ENCODE measurements at places on chromosomes 16 and 17.

DNA sequence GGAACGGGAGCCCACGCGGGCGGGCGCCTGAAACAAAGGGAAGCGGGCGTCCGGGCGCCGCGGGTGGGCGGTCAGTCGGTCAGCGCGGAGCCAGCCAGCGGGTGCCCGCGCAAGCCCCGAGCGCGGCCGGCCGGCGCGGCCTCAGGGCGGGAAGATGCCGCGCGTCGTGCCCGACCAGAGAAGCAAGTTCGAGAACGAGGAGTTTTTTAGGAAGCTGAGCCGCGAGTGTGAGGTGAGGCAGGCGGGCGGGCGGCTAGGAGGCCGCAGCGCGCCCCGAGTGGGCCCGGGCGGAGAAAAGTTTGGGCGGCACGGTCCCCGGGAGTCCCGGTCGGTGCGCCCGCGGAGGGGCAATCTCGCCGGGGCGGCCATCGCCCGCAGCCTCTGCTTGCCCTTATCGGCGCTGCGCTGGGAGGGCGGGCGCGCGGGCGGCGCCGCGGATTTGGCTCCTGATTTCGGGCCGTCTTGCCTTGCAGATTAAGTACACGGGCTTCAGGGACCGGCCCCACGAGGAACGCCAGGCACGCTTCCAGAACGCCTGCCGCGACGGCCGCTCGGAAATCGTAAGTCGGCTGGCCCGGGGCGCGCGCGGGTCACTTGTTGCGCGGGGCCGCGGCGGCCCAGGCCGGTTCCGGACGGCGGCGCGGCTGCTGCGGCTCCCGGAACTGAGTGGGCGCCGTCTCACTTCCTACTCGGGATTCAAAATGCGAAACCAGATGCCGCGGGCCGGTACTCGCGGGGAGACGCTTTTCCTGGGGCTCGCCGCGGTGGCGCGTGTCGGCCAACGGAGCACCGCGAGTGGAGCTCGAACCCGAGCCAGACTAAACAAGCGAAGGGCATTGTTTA, 526 bp downstream of the CBFB start:
- DNase-seq: peak; percentile 38

DNA sequence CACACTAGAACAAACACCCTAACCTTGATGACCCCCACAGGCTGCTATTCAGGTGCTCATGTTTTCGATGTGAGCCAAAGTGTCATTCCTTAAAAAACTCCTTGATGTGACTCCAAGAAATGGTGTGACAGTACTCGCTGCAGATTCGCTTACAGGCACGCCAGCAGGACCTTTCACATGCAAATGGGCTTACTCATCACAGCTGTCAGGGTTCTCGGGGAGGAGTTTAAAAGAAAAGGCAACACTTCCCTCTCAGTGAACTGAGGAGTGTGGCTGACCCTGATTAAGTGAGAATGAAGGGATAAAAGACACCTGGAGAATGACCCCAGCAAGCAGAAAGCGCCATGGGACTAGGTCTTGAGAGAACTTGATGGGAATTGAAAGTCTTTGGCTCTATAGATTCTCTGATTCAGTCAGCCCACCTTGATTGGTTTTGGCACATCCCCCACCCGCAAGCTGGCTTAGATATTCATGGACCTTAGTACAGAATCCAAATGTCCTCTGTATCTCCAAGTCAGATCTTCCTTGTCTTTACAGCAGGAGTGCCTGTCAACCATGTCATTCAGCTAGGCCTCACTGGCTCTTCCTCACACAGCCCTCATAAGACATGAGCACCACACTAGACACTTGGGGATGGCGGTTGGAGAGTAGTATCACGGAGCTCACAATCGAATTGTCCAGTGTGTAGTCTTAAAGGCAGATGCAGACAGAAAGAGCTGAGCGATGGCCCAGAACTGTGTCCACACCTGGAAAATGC, 82.6 kb downstream of the HIC1 start:
- DNase-seq: no peak

GRCh38 chr17:60151355-60151754, 1.6 kb downstream of the CA4 start:
- DNase-seq: no peak

- DNase-seq: no peak
Measured at GRCh38 chr17:73827627-73828291, 183.5 kb upstream of the SDK2 start.

- DNase-seq: no peak
Measured at GRCh38 chr16:79271583-79271982, 329.0 kb downstream of the MAF start.

DNA sequence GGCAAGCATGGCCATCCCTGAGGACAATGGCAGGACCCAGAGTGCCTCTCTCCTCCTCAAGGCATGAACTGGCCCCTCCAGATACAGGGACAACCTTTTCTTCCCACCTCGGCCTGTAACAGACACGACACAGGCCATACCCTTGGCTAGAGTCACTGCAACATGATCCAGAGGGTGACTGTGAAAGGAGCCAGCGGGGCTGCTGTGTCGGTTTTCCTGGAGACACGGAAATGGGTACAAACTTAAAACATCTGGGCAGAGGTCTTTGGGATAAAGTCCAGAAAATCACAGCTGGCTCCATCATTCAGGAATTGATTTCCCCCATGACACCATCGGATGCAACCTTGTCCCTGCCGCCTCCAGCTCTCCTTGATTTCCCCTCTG, 5.3 kb downstream of the CEP295NL start:
- no peak for DNase-seq

DNA sequence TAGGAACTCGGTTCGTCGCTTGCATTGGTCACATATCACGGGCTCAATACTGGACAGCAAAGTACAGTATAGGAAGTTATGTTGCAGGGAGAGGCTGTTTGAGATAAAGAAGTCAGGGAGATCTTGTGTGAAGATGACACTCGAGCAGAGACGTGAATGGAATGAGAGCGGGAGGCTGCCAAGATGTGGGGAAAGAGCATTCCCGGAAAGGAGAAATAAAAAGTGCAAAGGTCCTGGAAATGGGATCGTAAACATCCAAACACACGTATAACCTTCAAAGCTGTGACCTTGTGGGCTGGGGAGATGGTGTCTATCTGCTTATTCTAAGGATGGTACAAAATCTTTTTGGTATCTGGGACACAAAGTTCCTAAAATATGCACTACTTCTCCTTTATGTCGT, 43.0 kb upstream of the MYOCD start:
- DNase-seq: no peak

- no peak for DNase-seq
Measured at GRCh38 chr17:40551091-40551878, 14.0 kb downstream of the CCR7 start.

DNA sequence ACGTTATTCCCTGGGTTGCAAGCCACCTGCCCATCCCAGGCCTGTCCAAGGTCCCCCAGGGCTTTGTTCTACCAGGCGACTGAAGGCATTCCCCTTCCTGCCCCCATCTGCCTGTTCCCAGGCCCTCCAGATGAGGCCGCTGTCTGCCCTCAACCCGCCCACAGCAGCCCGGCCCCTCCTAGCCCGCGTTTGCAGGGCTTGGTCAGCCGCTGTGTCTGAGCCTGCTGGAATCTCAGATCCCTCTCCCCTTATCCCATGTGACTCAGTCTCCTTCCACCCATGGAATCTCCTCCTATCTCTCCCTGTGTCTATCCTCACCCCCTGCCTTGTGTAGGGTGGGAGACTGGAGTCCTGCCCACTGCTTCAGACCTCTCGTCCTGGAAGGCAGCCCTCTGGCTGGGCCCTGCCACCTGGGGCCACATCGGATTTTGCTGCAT, 186.0 kb upstream of the TNRC6C start:
- DNase-seq: peak; percentile 41

DNA sequence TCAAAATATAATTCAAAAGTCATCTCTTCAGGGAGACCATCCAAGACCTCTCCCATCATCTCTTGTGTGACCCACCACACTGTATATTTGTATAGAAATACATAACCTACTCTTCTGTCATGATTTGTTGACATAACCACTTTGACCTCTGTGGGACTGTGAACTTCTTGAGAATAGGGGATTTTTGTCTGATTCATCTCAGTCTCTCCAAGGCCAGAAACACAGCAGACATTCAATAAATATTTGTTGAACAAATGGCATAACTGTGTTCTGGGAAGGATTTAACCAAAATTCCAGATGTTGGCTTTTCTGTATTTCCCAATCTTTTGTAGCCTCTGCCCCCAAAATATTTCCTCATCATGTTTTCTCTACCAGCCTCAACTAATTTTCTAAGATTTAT, 169.7 kb downstream of the CDH11 start:
- no peak for DNase-seq

- DNase-seq: no peak
Measured at GRCh38 chr17:41329279-41329948, 13.9 kb upstream of the KRTAP17-1 start.

- no peak for DNase-seq
Measured at GRCh38 chr17:18006495-18007239, 32.3 kb downstream of the ATPAF2 start.

- DNase-seq: no peak
Measured at GRCh38 chr17:61809816-61810392, 53.4 kb downstream of the BRIP1 start.

- no peak for DNase-seq
Measured at GRCh38 chr16:81537721-81538561, 93.3 kb downstream of the CMIP start.

- DNase-seq: no peak
Measured at GRCh38 chr17:43444223-43445008, 39.4 kb upstream of the DHX8 start.

- DNase-seq: no peak
Measured at GRCh38 chr17:69489313-69489712, 74.8 kb downstream of the MAP2K6 start.

DNA sequence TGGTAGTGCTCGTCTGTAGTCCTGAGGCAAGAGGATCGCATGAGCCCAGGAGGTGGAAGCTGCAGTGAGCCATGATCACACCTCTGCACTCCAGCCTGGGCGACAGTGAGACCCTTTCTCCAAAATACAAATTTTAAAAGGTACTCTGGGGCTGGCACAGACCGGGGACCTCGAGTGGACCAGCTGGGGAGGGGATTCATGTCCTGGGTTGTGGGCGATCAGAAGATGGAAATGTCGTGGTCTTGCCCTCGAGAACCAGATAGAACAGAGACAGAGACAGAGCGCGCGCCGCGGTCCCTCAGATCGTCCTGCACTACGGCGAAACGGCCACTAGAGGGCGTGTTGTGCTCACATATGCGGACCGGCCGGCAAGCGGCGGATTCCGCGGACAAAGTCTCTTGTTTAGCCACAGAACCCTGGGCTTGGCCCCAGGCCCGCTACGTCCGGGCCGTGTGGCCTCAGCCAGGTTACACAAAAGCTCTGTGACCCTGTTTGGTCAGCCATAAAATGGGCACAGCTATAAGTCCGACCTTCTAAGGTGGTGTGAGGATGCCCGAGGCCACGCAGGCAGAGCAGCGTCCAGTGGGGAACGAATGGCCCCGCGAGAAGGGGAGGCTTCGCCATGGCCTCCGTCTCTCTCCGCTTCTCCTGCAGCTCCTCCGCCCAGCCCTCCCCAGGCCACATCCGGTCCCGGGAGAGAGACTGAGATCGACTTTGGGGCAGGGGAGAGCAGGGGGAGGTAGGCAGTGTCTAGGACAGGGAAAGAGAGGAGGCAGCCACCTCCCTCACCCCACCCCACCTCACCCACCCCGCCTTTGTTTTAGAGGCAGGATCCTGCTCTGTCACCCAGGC, 14.6 kb upstream of the SBK1 start:
- peak; percentile 70 for DNase-seq

DNA sequence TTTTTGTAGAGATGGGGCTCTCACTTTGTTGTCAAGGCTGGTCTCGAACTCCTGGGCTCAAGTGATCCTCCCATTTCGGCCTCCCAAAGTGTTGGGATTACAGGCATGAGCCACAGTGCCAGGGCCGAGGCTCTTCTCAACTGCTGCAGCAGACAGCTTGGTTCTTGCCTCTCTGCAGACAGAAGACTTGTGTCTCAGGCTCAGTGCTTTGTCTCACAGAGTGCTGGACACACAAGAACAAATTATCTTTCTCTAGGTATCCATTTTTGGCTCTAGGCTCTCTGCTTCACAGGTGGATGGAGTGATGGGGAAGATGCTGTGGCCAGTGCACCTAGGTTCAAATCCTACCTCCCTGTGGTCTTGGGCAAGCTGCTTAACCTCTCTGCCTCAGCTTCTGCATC, 80.8 kb upstream of the RNU2-1 start:
- no peak for DNase-seq

- no peak for DNase-seq
Measured at GRCh38 chr16:85759136-85759535, 8.2 kb upstream of the C16orf74 start.

DNA sequence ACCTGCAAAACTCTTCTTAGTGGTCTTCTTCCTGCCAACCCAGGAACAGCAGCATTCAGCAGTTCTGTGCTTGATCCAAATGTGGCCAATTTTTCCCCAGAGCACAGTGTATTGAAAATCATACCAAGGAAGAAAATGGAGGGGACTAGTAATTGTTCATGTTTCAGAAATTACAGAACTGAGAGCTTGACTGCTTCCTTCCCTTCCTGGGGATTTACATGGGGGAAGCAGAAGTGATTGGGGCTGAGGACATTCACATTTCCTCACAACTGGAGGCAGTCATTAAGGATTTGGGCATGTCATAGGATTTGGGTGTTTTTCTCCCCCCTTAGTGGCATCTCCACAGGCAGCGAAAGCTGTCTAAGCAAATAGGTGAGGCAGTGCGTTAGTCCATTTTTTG, 19.7 kb downstream of the CIITA start:
- DNase-seq: no peak

DNA sequence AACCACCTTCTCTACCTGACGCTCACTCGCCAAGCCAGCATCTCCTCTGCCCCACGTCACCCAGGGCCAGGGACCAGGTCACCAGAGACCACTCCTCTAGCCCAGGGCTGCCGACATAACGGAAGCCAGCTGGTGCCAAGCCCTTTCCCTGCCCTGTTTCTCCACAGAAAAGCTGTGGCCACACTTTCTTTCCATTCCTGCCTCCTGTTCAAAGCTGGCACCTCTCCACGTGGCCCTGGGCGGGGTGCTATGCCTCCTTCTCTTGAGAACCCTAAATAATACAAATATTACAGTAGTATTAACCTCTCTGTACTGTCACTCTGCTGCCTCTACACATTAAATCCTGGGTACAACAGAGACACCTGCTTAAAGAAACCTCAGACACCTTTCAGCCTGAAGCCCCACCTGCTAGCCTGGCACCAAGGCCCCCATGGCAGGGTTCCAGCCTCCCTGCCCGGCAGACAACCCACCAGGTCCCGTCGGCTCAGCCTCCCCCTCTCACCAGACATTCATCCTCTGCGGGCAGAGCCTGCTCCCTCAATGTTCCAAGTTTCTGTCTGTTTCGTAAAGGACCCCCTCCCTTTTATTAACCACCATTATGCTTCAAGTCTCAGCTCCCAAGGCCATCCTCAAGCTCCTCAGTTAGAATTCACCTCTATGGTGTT, 62.3 kb downstream of the TIMM22 start:
- no peak for DNase-seq

DNA sequence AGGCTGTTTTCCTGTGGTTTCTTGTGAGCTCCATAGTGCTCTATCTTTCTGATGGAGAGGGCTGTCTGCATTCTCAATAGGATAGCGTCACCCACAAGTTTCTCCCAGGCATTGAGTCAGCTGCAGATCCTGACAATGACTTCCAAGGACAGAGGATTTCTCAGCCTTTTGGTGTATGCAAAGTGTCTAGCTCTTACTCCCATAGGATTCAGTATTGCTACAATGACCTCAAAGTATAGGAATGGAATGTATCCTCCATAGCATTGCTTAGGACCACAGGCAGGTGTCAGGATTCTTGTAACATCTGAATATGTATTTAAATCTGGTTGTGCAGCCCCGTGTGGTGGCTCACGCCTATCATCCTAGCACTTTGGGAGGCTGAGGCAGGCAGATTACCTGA, 32.3 kb downstream of the SMIM36 start:
- DNase-seq: no peak

- DNase-seq: no peak
Measured at GRCh38 chr16:68643847-68644246, 1.3 kb upstream of the CDH3 start.

Measured in stimulated activated CD4-positive, alpha-beta T cell treated with anti-CD3 and anti-CD28 coated beads, Interleukin-12 subunit alpha, Interleukin-12 subunit beta, amount 100 ng/mL, for 48 hours (primary cell).